ENCODE measurements at places on chromosomes 1 and 21.

GRCh38 chr1:3785045-3785444 is 11.3 kb downstream of the LRRC47 start:
- DNase-seq = no peak

DNA sequence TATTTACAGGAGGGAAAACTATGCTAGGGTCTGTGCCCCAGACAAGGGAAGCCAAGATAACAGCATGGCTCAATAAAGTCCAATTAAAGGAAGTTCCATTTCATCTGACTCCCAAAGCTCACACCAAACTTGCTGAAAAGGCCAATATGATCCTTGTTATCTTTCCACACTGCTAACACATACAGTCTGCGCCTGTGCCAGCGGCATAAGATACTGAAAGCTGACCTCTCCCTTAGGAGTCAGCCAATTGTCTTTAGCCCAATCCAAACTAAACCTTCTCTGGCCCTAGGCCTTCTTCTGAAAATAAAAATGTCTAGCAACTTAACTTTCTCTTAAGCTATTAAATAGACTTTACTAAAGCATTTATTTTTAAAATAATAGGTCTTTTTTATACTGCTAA is 179.0 kb upstream of the PLD5 start:
- peak; percentile 21 for DNase-seq

GRCh38 chr1:84715342-84716019 is 25.2 kb upstream of the SSX2IP start:
- DNase-seq = no peak

- no peak for DNase-seq
Measured at GRCh38 chr1:33784876-33785275, 79.0 kb upstream of the HMGB4 start.

DNA sequence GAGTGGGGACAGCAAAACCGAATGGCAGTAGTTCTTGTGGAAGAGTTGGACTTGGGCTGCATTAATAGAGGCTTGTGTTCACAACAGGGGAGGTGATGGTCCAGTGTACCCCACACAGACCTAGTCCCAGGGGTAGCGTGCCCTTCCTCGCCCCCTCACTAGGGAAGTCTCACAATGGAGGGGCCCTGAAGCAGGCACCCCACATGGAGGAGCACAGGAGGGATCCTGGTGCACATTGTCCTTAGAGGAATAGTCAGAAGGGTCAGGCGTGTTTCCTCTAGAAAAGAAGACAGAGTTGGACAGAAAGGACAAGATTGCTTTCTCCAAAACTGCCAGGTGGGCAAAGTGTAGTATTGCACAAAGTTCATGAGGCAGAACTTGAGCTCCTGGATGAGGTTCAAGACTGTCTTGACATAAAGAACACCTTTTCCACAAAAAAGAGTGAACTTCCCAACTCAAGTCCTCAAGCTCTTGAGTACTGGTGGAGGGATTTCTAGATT is 23.3 kb downstream of the ETNK2 start:
- no peak for DNase-seq

DNA sequence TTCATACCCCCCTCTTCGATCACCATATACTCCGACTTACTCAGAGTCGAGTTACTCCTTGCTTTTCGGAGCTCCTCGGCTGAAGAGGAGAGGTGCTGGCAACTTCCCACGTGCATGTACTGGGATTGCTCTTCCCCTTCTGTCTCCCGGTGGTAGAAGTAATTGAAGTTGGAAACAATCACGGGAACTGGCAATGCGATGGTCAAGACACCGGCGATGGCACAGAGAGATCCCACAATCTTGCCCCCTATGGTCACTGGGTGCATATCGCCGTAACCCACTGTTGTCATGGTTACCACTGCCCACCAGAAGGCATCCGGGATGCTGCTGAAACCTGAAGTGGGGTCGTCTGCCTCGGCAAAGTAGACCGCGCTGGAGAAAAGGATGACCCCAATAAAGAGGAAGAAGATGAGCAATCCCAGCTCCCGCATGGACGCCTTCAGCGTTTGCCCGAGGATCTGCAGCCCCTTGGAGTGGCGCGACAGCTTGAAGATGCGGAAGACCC is 1.5 kb downstream of the KCNA3 start:
- DNase-seq = no peak

- DNase-seq = no peak
Measured at GRCh38 chr1:177905686-177906085, 64.2 kb downstream of the SEC16B start.

- DNase-seq = peak; percentile 89
Measured at GRCh38 chr1:15128520-15129313, 24.8 kb upstream of the TMEM51 start.

GRCh38 chr1:41322835-41323234 is 38.4 kb upstream of the FOXO6 start:
- no peak for DNase-seq

DNA sequence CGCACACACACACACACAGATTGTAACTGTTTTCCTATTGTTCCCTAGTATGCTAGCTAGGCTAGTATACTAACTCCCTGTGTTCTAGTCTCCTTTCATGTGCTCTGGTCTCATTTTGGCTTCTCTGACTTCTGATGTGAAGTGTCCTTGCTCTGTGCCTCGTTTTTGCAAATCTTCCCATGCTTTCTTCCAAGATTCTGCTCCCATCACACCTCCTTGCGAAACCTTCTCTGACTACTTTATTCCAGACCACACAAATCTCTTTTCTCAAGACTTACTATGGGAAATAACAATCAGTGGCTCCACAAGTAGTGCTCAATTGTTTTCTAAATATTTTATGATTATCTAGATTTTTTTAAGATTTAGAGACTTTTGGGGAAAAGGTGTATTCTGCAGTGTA is 10.3 kb downstream of the PRRX1 start:
- DNase-seq = no peak

DNA sequence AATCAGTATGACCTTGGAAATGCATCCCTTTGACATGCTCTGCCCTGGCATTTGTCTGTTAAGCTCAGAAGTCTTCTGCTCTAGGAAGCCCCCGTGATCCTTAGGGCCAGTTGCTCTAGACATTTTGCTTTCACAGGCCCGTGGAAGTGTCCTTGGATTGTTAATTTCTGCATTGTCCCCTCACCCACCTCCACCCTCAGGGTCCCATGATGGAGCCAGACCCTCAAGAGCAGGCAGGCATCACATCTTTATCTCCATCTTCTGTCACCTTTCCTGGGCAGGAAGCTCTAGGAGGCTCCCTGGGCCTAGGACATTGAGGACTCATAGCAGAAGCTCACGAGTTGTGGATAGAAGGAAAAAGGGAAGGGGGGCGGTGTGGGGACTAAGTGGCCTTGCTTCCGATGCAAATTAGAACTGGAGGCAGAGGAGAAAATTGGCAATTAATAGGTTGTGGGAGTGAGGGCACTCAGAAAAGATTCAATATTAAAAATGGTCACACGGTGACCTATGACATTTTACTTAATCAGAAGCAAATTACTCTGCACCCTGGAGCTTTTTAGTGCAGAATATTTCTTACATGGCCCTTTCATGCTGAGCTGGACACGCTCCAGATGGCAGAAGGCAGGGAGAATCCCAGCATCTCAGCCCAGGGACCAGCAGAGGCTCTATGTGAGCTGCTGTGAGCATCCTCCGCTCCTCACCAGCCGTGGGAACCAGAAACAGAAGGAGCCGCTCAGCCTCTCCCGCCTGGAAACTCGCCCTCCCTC is 185.0 kb downstream of the MATN1 start:
- DNase-seq = no peak

DNA sequence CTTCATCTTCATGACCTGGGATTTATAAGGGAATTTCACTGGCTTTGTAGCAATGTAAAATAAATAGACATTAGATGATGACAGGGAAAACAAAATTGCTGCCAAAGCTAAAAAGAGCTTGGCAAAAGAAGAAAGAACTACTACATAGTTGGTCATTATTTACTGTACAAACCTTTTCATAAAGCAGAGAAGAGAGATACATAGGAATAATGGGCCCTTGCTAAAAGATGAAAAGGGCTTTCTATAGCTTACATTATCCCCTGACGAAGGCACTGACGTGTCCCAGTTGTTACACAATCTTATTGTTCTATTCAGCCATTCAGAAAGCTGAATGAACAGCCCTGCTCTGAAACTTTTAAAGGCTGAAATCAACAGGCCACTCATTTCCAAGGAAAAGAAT is 57.1 kb downstream of the ZC3H11B start:
- DNase-seq = peak; percentile 71

DNA sequence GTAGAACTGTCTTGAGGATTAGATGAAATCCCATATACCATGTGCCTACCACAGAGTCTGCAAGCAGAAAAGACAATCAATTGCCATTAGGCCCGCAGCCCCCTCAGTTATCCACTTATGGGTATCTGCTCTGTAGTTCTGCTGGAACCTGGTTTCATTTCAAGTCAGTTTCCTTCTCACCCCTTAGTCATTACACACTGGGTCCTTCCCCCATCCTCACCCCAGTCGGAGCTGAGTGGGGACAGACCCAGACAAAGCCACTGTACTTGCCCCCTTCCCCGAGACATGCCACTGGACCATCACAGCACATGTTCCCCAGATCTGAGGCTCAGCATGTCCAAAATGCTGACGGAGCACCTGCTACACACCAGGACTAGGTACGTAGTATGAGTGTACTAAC is 21.2 kb downstream of the PGLYRP3 start:
- no peak for DNase-seq

GRCh38 chr1:109191377-109191776 is 22.3 kb upstream of the SARS1 start:
- DNase-seq = no peak

- DNase-seq = no peak
Measured at GRCh38 chr21:46475296-46475695, 16.6 kb downstream of the DIP2A start.

DNA sequence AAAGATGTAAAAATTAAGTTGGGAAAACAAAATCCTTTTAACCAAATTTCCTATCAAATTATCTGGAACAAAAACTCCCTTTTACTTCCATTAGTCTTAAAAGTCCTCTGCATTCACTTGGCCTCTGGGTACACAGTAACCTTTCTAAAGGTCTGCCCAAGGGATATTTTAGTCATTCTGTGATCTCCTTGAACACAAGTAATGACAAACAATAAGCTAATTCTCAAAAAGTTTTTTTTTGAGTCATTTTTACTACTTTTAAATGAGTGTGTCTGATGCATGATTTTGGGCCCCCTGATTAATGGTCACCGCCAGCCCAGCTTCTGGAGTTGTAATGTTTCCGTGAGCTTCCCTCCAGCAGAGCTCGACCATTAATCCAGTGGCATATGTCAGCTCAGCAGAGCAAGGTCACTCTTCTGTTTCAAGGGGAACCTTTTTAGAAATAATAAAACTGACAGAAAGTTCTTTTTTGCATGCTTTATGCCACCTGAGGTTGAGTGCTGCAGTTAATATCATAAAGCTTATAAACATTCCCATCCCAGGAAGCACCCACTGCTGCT is 14.3 kb downstream of the SAMSN1 start:
- DNase-seq = no peak

DNA sequence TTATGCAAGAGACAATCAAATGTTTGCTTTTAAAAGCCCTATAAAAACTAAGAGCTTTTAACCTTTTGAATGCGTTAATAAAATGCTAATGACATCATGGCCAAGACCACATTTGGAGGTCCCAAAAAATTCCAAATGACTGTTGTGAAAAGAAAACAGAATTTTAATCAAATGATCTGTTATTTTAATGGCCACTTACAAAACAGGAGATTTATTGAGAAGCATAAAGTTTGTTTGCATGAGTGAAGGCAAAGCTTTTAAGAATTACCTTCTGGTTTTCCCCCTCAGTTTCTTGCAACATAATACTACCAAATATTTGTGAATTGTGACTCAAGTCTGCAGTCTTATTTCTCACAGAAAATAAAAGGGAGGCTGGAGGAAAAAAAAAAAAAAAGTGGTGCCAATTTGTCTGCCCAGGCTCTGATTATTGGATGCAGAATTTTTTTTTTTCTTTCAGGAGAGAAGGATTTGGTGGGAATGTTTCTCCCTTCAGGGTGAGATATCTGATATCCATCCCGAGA is 60.7 kb downstream of the GORAB start:
- no peak for DNase-seq

- peak; percentile 20 for DNase-seq
Measured at GRCh38 chr1:101915597-101915996, 81.1 kb downstream of the OLFM3 start.

- no peak for DNase-seq
Measured at GRCh38 chr1:119805247-119805646, 6.0 kb downstream of the REG4 start.

- DNase-seq = no peak
Measured at GRCh38 chr1:5774019-5774418, 218.2 kb downstream of the NPHP4 start.

DNA sequence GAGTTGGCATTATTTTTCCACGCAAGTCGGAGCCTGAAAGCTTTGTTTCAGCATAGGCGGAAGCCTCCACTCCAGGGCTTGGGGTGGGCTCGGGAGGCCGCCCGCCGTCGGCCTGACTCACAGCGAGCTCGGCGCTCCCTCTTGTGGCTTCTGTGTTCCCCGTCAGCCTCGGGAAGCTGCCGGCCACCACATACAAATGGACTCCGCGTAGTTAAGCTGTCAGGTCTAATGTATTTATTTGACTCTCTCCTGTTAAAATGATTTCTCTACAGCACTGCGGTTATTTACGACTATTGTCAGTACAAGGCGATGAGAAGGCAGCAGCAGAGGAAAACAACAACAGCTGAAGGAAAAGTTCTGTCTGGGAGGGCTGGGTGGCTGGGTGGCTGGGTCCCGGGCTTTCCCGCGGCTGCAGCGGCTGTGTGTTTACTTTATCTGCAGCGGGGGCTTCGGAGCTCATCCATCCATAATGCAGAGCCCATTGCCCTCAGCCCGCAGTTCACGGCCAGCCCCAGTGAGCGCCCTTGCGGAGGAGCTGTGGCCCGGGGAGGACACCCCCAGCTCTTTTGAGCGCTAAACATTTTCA is 375.7 kb upstream of the CAMK1G start:
- DNase-seq = peak; percentile 91

GRCh38 chr1:181504399-181504842 is 21.1 kb downstream of the CACNA1E start:
- peak; percentile 46 for DNase-seq

DNA sequence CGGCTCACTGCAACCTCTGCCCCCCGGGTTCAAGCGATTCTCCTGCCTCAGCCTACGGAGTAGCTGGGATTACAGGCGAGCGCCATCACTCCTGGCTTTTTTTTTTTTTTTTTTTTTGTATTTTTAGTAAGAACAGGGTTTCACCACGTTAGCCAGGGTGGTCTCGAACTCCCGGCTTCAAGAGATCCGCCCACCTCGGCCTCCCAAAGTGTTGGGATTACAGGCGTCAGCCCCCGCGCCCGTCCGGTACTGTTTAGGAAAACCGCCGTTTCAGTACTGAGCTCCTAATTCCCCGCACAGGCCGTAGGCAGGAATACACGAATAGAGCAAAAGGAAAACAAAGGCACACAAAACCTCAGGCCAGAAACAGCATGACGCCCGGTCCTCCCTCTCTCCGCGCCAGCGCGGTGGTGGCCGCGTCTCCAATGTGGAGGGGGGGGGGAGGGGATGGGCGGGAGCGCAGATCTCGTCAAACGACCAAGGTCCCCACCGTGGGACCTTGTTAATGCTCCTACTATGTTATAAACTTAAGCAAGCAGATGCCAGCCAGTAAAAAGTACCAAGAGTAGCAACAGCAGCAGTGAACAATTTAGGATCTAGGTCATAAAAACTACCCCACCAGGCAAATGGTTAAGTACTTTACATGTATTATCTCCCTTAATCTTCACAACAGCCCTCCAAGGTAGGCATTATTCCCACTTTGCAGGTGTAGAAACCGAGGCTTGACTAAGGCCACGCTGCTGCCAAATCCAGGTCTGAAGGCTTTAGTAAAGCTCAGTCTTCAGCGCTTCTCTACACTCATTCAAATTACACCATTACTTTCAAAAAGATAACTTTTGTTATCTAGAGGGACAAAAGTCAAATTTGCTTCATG is 648 bp upstream of the ADAR start:
- peak; percentile 73 for DNase-seq

All from tongue (tissue), 3 donors.